Non-pigmented ciliary epithelial cell (primary cell): ENCODE measurements at places on chromosomes 6 and 20.

- DNase-seq, result no peak
Measured at GRCh38 chr6:88705601-88706000, 257.8 kb downstream of the RNGTT start.

GRCh38 chr6:149563203-149563927 is 2.8 kb upstream of the GINM1 start:
- DNase-seq, result peak; percentile 41

DNA sequence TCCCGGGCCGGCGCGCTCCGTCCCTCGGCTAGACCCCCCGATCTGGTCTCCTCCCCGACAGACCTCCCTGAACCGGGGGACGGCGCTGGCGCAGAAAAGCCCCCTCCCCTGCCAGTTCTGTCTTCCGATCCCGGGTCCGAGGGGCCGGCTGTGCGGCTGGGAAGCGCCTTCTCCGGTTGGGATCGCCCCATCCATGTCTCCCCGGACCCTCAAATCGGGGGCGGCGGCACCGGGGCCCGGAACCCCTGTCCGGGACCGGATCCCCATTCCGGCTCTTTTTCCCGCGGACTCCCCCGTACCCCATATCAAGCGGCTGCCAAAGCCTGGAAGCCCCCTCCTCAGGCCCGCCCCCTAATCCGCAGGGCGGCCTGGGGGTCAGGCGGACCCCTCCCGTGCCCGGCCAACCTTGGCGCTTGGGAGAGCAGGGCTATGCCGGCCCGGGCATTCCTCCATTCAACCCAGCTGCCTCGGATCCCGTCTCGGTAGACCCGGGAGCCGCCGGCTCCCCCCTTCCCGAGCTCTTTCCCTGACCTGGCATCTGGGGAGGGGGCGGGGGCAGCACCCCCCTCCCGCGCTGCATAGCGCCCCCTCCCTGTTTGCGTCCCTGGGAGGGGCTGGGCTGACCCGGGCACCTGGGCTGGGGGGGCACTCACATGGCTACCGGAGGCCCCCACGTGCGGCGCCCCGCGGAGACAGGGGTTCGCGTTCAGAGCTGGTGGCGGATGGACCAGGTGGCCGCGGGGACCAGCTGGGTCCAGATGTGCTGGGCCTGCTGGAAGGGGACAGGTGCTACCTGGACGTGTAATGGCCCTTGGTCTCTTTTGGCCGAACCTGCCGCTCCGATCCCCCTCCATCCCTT is 643 bp downstream of the DLGAP4 start:
- no peak for DNase-seq

- DNase-seq, result no peak
Measured at GRCh38 chr20:44069203-44070011, 117.6 kb downstream of the JPH2 start.
